Endodermal cell (in vitro differentiated cells): ENCODE measurements at places on chromosomes 6 and 20. TPM values are rescaled to one million over a fixed set of nuclear protein-coding genes. Genes with fewer than 3 reads are reported as not detected.
A peak's percentile ranks its signal among the peaks of the same experiment; 100 is the strongest.

GRCh38 chr6:52098721-52099120 lies 11.3 kb upstream of the PKHD1 start:
- no peak for DNase-seq

- DNase-seq = no peak
Measured at GRCh38 chr6:130161683-130162404, 60.9 kb downstream of the SAMD3 start.

GRCh38 chr20:45964006-45964400 lies 8.0 kb downstream of the ZNF335 start:
- no peak for DNase-seq

The SPATS1 gene
- not detected in 2 replicates for total RNA-seq

The MATN4 gene
- total RNA-seq = 0.18 and 0.20 TPM in 2 replicates

- DNase-seq = no peak
Measured at GRCh38 chr20:37702403-37703034, 8.7 kb downstream of the CTNNBL1 start.

DNA sequence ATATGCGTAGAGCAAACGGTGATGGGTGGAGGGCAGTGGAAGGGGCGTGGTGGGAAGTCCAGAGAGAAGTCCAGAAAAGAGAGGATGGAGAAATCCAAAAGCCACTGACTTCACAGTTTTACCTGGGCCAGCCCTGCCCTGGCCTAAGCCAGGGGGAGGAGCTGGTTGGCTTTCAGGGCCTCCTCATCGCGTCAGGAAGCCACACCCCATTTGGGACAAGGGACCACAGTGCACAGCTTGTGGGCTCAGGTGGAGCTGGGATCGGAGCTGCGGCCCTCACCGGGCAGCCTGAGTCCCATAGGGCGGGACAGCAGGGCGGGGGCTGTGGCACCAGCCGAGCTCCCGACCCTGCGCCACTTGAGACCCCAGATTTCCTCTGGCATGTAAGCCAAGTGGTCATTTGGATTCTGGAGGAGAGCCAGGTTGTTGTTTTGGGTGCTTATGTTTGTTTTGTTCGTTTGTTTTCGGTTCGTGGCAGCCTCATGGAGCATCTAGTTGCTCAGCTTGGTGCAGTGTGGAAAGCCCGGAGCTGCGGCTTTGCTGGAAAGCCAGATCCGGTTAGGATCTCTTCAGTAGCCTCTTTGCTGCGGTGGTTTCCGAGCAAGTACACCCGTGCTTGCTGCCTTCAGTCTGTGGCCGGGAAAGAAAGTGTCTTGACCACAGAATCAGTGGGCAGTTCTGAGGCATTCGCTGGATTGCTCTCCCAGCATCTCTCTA lies 42.2 kb downstream of the RIOK1 start:
- DNase-seq = peak; percentile 86

The THBS2 gene
- total RNA-seq = 0.45 to 0.93 TPM in 2 of 3 replicates, not detected in the other

DNA sequence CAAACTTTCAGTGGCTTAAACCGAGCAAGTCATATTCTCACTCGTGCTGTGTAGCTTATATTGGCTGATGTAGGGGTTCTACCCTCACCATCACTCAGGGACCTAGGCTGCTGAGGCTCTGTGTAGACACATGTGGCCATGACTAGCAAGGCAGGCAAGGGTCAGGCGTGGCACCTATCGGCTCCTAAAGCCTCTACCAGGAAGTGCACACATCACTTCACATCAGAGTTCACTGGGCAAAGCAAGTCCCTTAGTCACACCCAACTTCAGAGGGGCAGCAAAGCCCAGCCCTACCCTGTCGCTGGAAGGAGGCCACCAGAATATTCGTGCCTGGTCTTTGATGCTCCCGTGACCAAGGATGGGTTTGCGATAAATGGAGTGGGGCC lies 42.9 kb downstream of the PPP1R14C start:
- no peak for DNase-seq

GRCh38 chr6:20644667-20645370 lies 110.6 kb downstream of the CDKAL1 start:
- no peak for DNase-seq

GRCh38 chr20:62418709-62419487 lies 8.4 kb downstream of the RBBP8NL start:
- DNase-seq = no peak

The TPX2 gene
- total RNA-seq = 108 and 119 TPM in 2 replicates

The KCNK16 gene
- not detected in 2 replicates for total RNA-seq

GRCh38 chr6:87698547-87699006 lies 3.5 kb downstream of the AKIRIN2 start:
- DNase-seq = no peak

The RAET1L gene
- total RNA-seq = not detected in 2 replicates

- DNase-seq = no peak
Measured at GRCh38 chr6:125604257-125604656, 145.2 kb upstream of the HEY2 start.

- no peak for DNase-seq
Measured at GRCh38 chr6:87918461-87918941, 129.1 kb upstream of the SPACA1 start.

The C2 gene
- 0.29 and 0.34 TPM in 2 replicates for total RNA-seq

DNA sequence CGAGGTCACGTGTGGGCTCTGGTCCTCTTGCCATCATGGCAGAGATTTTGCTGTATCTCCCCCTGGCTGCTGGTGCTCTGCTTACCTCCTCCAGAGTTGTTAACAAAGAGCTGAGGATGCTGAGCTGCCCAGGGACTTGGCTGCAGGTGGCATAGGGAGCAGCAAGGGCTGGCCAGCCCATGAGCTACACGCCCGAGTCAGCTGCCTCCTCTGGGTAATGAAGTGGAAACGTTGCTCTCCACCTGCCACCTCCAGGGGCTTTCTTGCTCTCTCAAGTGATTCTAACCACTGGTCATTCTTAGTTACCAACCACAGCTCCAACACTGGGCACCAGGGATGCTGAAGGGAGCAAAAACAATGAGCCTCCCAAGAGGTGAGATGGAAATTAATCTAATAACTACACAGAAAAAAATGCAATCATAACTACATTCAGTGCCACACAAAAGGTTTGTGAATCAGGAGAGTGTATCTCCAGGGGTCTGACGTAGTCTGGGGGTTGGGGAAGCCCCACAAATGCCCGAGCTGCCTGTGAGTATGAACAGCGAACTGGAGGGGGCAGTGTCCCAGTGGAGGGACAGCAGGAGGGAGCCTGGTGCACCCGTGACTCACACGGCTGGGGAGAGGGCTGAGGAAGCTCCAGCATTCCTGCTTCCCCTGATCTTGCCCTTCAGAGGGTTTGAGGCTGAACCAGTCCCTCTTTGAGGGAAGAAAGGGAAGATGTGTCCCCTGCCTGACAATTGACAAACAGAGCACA lies 78.7 kb downstream of the CDH26 start:
- peak; percentile 78 for DNase-seq

GRCh38 chr20:63128367-63128766 lies 87.6 kb downstream of the YTHDF1 start:
- DNase-seq = peak; percentile 34

DNA sequence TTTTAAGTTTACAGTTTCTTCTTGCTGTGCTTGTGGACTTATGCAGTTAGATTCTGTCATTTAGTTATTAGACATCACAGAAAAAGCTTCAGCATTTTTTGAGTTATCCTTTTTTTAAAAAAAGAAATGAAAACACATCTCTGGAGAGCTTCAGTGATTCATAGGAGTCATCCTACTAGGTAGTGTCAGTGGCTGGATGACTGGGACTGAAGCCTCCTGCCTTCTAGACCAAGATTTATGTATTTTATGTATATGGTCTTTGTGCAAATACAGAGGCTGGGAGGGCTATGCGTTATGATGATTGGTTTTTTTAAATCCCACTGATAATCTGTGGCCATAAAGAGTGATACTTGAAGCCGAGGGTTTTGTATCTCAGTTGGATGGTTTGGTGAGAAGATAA lies 125.9 kb upstream of the JAG1 start:
- DNase-seq = no peak

DNA sequence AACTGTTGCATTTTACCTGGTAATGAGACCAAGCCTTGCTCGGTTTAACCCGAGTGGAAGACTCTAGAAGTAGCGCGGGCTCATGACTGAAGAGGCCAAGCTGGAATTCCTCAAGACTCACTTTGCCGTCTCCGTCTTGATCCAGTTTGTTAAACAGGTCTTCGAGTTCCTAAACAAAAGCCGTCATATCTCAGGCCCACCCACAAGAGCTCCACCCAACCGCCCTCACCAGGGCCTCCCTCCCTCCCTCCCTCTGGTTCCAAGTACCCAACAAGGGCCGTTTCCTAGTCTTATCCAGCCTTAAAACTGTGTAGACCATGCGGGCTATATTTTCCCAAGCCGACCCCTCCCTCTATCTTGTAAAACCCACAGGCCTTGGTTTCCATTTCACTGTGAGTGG lies 81.4 kb downstream of the NINL start:
- no peak for DNase-seq

DNA sequence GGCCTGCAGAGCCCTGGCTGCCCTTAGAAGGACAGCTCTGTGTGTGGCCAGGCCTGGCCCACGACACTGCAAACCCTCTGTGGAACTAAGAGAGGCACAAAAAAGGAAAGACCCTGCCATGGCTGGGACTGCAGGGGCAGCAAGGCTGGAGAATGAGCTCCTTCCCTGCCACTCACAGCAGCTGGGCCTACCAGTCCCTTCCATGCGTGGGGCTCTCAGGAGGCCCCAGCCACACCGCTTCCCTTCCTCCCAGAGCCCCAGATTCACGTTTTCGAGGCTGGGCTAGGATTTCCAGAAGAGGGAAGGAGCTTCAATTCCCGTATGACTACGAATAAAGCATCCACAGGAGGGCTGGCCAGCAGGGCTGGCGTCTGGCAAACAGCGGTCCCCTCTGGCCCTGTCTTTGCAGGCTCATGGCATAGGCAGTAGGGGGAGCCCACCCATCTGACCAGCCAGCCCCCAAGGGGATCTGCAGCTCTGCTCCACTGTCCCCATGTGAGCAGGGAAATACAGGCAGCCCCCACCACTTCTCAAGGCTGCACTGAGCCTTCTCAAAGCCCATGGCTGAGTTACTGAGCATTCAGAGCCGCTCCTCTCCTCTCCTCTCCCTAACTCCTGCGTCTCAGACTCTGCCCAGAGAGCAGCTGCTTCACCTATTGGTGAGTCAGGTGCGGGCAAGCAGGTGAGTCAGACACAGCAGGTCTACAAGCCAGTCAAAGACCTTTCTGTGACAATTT lies 53.1 kb downstream of the NINL start:
- peak; percentile 70 for DNase-seq

The ENPP5 gene
- 12.8 to 13.9 TPM (median 12.9 TPM) in 3 replicates for total RNA-seq

The SIRPG gene
- not detected in 3 replicates for total RNA-seq

The GPR6 gene
- total RNA-seq = not detected in 3 replicates

DNA sequence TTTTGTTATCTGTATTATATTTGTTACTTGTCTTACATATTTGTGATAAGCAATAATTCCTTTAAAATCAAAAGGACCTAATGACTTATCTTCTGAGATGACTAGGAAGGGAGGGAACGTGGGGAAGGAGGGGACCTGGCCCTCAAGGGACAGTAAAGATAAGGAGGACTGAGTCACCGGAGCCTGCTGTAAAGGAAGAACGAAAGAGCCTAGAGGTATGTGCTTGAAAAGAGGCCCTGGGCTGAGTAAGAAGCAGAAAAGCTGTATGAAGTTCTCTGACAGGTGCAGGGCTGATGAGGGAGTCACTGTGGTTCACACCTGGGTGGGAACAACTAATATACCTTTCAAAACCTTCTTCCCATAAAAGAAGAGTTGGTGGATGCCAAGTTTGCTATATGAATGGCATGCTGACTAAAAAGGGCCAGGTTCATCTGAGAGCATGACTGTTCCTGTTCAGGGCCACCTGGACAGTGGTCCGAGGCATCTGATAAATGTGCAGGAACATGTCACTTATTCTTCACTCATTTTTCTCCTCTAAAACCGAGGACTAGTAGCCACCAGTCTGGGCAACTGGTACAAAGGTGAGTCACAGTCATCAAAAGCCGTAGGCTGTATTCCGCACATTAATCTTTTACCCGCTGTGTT lies 111.3 kb downstream of the TNFAIP3 start:
- no peak for DNase-seq

The CST5 gene
- total RNA-seq = not detected in 3 replicates

DNA sequence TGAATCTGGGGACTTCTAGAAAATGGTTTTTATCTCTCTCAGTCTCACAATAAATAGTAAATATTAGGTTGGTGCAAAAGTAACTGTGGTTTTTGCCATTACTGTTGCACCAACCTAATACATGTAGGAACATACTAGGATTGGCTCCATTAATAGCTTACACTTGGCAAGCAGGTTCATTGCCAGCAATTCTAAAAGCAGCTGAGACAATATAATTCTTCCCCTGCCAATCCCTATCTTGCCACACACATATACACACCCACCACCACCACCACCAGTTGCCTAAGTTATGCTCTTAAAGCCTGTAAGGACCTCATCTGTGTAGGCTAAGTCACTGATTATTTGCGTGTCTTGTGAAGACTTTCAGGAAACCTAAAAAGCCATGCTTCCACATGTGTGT lies 145.1 kb downstream of the KIF16B start:
- no peak for DNase-seq

DNA sequence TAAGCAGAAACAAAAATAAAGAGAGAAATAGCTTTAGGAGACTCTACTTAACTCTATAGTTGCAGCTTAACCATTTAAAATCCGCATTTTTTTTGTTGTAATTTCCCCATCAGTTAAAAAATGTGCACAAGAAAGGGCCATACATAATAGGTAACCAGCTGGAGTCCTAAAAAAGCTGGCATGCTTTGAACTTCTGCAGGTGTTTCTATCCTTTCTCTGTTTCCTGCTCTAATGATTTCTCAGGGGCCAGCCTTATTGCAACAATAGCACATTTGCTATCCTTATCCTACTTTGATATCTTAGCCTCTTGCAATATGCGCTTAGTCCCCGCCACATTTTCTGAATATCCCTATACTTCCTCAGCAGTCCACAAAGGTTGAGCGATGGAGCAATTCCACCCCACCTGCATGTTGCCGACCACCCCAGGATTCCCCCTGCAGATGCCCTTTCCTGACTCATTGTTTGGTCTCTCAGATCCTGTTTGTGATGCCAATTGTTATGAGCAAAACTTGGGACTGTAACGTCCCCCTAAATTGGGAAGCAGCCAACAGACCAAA lies 48.5 kb downstream of the TRIM27 start:
- no peak for DNase-seq

The VNN1 gene
- not detected in 3 replicates for total RNA-seq

- no peak for DNase-seq
Measured at GRCh38 chr6:151387175-151387970, 4.0 kb downstream of the ZBTB2 start.

The FAM110A gene
- total RNA-seq = 16.0 to 22.9 TPM (median 16.9 TPM) in 3 replicates

- DNase-seq = peak; percentile 45
Measured at GRCh38 chr6:170444811-170445211, 108.3 kb downstream of the PSMB1 start.

DNA sequence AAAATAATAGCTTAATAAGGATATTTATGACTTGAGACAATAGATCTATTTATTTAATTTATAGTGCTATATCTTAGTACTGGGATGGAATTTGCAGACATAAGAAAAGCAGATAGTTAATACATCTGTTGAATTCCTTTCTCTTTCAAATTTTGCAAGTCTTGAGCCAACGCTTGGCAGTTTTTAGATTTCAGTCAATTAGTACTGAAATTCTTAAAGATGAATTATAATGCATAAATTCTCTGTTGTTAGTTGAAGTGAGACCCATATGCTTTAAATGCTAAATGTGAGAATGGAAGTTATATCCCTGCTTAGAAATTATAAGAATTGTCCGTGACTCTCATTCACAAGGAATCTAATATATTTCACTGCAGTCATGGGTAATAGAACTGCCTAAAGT lies 225.1 kb upstream of the ADGRB3 start:
- DNase-seq = no peak

- DNase-seq = no peak
Measured at GRCh38 chr6:1766654-1767053, 156.9 kb downstream of the FOXC1 start.

GRCh38 chr6:149716181-149716963 lies 1.5 kb downstream of the LATS1 start:
- DNase-seq = no peak
